HS-5 (cell line): ENCODE measurements at places on chromosomes 3 and 15.

DNA sequence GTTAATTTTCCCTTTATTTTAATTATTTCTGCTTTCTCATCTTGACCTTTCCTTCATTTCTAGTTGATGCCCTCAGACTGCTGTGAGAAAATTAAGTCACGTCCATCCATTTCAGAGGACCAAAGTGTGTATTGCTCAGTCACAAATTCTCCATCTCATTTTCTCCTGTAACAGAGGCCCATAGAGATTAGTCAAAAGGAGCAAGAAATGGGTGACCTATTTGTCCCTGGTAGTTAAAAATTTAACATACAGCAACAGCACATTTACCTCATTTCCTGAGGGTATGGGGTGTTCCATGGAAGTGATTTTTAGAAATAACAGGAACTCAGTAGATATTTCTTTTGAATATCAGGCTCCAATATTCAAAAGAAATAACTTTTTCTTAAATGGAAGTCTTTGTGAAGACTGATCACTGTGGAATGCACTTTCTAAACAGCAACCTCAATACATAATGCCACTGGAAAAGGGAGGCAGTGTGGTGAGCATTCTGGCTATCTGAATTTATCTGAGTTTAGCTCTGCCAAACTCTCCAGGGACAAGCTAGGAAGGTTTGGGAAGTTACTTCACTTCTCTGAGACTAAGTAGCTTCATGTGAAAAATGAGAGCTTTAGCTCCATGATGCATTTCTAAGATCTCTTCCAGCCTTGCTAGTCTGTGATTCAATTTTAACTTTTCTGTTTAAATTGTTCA is 808.2 kb downstream of the SQOR start:
- no peak for DNase-seq

- peak; percentile 76 for DNase-seq
These were observed 4.6 kb downstream of the TSC22D2 start for GRCh38 chr3:150412561-150413231.

GRCh38 chr15:24856397-24857390 is 98.1 kb upstream of the SNRPN start:
- no peak for DNase-seq

DNA sequence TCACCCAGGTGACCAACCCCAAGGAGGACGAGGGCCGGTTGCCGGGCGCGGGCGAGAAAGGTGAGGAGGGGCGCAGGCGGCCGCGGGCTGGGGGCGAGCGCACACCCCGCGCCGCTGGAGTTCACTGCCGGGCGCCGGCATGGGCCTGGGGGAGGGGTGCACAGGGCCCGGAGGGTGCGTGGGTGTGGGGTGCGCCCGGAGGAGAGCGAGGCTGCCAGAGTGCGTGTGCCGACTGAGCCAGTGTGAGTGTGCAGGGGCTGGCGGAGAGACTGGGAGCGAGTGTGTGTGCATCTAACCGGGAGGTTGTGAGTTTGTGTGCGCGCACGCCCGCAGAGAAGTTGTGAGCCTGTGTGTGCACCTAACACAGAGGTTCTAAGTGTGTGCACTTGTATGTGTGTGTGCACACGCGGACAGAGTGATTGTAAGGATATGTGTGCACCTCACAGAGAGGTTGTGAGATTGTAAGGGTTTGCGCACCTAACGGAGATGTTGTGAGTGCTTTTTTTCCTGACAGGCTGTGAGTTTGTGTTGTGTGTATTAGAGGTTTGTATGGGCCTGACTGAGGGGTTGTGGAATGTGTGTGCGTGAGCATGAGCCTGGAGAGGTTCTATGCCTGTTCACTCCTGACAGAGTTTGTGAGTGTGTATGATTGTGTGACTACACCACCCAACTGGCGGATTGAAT is 681 bp downstream of the CTDSPL start:
- DNase-seq: no peak

DNA sequence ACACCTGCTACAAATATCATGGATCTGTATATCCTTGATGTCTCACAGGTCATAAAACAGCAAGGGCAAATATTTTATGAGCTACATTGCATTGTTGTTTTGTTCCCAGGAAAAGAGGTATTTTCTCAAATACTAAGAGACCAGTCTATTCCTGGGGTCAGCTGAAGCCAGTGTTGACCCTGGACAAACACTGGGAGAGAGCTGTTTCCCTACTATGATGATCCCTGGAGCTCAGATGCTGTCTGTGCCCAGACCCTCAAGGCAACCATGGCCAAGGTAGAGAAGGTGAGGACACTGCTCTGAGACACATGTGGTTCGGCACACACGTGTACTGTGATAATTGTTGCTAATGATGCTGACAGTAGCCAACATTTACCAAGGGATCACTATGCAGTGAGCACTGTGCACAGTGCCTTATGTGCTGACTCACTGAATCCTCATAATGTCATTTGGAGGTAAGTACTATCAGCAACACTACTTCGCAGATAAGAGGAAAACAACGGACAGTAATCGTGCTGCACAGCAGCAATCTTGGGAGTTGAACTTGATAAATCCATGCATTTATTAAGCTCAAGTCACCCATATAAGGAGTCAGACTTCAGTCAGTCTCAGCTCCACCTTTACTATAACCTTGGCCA is 943.6 kb downstream of the FHIT start:
- no peak for DNase-seq

GRCh38 chr3:15635121-15635661 is 33.6 kb downstream of the BTD start:
- DNase-seq: no peak

DNA sequence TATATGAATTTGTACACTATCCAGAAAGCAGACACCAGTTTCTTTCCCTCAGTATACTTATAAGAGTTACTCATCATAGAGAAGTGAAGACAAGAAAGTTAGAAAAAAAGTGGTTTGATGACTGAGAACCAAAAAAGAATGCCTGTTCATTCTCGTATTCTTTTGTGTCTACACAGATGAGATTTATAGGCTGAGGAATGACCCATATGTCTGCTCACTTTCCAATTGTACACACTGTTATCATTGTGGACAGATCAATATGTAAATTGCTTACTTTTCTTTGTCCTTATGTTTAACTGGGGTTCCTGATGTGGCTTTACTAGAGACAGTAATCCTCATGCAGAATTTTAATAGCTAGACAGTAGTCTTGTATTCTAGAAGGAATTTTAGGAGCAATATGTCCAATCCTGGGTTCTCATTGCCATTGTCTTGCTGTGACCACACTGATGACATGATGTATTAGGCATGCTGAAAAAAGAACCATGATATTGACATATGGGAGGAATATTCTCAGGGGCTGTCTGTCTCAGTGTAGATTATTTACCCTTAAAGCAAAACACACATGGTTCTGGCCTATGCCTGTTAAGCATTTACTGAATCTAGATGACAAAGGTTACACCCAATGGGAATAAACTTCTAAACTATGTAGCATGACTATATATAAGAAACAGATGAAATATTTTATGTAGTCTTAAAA is 669.7 kb downstream of the ROBO1 start:
- DNase-seq: no peak
